ENCODE measurements at places on chromosomes 5 and 9.

- DNase-seq = no peak
Observed at GRCh38 chr9:117678871-117679270, 25.3 kb upstream of the TLR4 start.

DNA sequence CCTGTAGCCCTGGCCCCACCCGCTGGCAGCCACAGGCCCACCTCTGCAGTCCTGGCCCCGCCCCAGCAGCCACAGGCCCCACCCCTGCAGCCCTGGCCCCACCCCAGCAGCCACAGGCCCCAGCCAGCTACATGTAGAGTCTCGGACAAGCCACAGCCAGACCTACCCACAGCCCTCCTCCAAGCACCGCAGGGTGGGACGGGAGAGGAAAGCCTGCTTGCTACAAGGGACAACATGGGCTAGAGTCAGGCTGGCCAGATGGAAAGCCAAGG lies 49.5 kb upstream of the SARDH start:
- DNase-seq = no peak

GRCh38 chr5:172556262-172556661 lies 84.8 kb upstream of the NEURL1B start:
- DNase-seq = no peak

GRCh38 chr9:120877276-120878034 lies 467 bp upstream of the PHF19 start:
- DNase-seq = no peak

DNA sequence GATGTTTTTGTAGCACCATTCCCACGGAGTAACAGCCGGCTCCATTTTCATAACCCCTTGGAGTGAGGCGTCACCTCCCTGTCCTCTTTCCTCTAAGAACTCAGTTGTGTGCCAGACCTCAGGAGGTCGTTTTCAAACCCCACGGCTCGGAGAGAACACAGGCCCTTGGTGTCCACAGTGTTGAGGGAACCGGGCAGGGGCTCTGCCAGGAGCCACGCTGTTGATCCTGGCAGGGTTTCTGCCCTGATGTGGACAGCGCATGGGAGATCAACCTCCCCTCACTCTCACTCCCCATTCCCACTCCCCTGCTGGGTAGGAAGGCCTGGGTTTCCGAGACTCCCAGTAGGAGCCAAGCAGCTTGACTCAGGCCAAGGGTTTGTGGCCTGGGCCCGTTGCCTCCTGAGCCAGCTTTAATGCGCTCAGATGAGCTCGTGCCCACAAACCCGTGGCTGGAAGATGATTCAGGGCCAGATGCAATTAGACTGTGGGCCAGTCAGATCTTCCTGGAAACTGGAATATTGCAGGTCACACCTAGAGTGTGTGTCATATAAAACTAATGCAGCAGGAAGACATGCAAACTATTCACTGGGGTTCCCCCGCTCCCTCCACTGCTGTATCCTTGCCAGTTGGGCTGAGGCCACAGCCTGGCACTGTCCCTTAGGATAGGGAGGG lies 133.4 kb downstream of the SLC12A2 start:
- no peak for DNase-seq

DNA sequence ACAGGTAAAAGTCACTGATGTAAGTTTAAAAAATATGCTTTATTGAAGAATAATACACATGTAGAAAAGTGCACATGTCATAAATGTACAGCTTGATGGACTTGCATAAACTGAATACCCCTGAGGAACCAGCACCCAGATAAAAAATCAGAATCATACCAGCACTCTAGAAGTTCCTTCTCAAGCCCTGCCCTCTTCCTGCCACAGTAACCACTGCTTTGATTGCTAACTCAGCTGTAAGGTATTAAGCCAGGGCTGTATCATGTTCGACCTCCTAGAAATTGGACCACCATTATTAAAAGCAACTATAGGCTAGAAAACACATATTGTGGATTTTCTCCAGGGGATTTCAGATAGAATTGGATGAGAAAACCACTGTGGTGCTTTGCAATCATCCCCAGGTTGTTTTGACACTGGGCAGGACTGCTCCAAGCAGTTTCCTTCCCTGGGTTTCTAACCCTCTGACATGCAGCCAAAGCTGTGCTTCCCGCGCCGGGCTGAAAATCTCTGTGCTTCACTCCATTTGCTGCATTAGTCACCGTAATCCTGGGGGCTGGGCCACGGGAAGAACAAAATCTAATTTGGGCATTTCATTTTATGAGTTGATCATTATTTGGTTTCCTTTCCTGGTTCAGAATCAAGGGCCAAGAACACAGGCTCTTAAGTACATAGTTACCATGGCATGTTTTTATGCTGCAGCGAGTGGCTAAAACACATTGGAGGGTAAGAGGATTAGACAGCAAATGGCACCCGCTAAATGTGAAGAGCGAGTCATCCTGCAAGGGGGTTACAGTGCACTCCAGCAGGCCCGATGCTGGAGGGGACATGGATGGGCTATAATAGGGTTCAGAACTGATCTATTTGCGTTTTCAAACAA lies 139.4 kb upstream of the IL12B start:
- DNase-seq = no peak

GRCh38 chr9:86807367-86807976 lies 139.8 kb downstream of the GAS1 start:
- peak; percentile 25 for DNase-seq

- DNase-seq = no peak
Observed at GRCh38 chr5:66066826-66067225, 77.3 kb upstream of the SREK1 start.

- no peak for DNase-seq
Observed at GRCh38 chr9:83714329-83714728, 6.6 kb upstream of the UBQLN1 start.

GRCh38 chr5:98217138-98217537 lies 556.3 kb upstream of the RGMB start:
- DNase-seq = no peak

DNA sequence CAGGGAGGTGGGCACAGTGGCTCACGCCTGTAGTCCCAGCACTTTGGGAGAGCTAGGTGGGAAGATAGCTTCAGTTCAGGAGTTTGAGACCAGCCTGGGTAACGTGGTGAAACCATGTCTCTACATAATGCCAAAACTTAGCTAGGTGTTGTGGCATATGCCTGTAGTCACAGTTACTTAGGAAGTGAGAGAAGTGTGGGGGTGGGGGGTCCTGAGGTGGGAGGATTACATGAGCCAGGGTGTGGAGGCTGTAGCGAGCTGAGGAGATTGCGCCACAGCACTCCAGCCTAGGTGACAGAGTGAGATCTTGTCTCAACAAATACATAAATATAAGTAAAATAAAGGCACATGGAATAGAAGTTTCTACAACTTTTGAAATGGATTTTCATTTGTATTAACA lies 23.1 kb downstream of the VCAN start:
- DNase-seq = no peak

DNA sequence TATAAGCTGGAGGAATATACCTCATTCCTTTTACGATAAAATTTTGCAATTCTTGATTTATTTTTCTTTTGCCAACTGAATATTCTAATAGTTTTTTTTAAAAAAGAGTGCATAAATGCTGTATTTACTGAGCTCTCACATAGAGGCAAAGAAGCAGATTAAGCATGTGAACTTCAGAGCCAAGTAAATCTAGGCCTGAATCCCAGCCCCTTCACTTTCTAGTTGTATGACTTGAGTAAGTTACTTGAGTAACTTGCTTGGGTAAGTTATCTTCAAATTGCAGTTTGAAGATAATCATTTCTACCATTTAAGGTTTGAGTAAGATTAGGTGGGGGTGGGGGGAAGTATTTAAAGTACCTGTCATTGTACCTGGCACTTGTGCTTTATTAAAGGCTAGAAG lies 21.8 kb downstream of the LURAP1L start:
- DNase-seq = no peak
